Activated CD4-positive, alpha-beta T cell treated with anti-CD3 and anti-CD28 coated beads, Interleukin-2, amount 50 U/mL, for 24 hours (primary cell): ENCODE measurements at places on chromosomes 12 and 14.

GRCh38 chr12:128796439-128797118, 27.2 kb downstream of the SLC15A4 start:
- DNase-seq, result no peak

GRCh38 chr14:65351493-65352194, 60.9 kb upstream of the FUT8 start:
- no peak for DNase-seq

DNA sequence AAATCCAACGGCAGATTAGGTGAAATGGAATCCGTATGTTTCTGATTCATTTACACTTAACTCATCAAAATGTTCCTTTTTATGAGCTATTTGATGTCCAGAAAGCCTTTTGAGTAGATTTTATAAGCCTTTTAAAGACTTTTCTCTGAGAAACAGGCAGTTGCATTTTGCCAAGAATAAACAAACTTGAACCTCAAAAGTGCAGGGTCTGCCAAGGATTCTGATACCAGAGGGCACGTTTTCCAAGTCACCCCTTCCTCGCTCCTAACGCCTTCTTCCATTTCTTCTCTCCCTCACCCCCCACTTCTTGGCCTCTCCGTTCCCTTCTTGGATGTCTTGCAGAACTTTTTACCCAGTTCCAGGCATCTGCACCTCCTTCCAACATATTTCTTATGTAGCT, 200.6 kb upstream of the TBX3 start:
- DNase-seq, result no peak

DNA sequence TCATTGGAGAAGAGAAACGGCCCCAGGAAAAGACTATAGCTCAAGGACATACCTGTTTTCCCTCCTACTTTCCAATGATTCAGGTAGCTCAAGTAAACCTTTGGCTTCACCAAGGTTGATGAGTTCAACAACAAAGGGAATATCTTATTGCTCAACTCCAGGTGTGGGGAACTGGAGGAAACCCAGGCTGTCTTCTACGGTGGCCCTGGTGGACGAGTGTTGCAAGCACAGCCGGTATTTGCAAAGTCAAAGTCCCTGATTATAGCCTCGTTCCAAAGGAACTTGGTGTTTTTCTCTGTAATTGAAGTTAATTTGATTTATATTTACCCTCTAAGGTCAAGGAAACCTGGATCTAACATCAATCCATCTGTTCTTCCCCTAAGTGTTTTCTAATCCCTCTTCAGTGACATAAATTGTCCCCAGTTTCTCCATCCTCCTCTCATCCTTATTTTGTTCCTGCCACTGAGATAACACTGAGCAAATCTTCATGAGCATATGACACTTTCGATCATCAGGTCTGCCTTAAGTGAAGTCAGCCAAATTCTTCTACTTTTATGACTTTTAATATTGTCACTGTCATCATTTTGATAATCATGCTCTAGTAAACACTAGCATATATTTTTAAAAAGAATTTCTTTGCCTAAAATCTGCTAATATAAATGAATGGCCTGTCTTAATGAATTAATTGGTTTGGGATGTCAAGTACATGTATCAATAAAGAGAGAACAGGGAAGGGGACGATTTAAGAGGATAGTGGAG, 174.6 kb upstream of the TBX3 start:
- DNase-seq, result no peak

DNA sequence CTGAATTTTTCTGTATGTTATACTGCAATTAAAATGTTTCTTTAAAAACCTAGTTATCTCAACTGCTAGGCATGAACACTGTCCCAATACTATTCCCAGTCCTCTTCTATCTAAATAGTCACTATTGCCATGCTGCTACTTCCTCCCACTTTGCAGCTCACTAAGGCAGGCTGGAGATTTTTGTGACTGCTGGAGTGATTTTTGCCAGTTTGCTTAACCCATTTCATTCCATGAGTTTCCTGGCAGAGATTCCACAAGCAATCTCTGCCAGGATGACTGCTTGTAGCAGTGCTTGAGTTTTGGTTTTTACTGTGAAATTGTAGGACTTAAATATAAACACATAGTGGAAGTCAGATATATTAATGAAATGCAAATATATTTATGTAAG, 80.8 kb downstream of the BHLHE41 start:
- no peak for DNase-seq

GRCh38 chr12:53172352-53172751, 8.2 kb upstream of the ZNF740 start:
- no peak for DNase-seq

- no peak for DNase-seq
Measured at GRCh38 chr12:93094988-93095737, 166.1 kb upstream of the EEA1 start.

- DNase-seq, result no peak
Measured at GRCh38 chr12:110932046-110932445, 11.7 kb upstream of the MYL2 start.

GRCh38 chr14:41654196-41654595, 47.5 kb downstream of the LRFN5 start:
- no peak for DNase-seq

DNA sequence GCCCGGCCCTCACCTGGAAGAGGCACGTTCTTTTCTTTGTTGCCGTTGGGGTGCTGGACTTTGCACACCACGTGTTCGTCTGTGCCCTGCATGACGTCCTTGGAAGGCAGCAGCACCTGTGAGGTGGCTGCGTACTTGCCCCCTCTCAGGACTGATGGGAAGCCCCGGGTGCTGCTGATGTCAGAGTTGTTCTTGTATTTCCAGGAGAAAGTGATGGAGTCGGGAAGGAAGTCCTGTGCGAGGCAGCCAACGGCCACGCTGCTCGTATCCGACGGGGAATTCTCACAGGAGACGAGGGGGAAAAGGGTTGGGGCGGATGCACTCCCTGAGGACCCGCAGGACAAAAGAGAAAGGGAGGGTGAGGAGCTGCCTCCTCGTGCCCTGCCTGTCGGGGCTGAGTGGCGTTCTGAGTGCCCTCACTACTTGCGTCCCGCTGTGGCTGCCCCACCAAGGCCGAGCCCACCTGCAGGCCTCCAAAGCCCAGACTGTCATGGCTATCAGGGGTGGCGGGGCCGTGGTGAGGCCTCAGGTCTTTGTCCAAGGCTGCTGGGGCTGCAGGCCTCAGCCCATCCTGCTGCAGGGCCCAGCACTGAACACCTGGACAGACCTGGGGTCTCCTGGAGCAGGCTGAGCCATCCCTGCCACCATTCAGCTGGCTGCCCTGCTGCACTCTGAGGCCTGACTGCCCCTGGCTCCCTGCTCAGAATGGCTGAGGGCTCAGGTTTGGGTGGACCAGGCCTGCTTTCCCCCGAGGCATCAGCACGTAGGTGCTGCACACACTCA, 329.7 kb downstream of the TMEM121 start:
- DNase-seq, result no peak

GRCh38 chr14:101979666-101980065, 15.3 kb downstream of the DYNC1H1 start:
- DNase-seq, result no peak

- no peak for DNase-seq
Measured at GRCh38 chr14:20719777-20720176, 25.9 kb upstream of the EDDM3A start.

DNA sequence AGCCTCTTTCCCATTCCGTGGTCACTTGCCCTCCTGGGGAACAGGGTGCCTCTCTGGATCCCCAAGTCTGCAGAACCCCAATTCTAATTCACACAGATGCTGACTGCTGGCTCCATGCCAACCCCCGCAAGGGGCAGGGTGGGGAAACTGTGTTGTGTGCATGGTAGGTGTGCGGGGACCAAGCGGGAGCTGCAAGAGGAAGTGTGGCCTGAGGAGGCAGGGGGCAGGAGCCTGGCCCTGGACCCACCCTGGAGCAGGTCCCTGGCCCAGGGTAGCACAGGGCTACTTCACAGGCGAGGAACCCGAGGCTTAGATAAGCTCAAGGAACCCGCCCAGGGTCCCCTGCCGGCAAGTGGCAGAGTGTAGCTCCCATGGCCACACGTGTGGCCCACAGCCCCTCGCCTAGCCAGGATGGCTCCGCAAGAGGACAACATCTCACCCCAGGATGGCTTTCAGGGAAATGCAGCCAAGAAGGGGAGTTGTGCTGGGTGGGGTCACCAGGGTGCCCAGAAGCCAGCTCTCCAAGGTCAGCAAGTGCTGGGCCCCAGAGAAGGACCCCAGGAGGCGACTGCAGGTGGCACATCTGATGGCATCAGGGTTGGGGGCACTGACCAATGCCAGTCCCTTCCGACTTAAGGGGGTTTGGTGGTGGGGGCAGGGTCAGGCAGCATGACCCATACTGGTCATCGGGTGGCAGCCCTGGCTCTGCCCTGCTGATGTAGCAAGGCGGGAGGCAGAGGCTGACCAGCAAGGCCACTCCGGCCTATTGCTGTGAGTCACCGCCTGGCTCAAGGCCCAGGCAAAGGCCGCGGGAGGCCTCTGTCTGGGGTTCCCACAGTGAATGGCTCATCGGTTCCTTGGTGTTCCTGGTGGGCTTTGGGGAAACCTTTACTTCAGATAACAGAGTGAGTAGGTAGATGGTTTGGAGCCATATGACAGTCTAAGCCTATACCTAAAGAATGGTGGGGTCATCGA, 37.3 kb upstream of the EML1 start:
- DNase-seq, result no peak

DNA sequence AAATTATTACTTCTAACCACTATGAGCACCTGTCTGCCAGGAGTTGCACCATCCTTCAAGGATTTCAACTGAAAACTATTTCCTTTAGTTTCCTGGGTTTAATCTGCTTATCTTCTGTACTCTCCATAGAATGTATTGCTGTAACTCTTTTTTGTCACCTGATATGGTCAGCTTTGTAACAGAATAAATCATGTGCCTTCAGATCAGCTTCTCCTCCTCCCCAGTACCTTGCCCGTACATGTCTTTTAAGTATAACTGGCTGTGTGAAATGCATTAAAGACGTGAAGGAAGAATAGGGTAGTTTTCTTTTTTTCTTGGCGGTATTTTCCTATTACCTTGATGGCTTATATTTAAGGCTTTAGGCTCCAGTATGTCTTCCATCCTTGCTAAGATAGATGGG, 200.3 kb upstream of the NAV3 start:
- DNase-seq, result no peak

DNA sequence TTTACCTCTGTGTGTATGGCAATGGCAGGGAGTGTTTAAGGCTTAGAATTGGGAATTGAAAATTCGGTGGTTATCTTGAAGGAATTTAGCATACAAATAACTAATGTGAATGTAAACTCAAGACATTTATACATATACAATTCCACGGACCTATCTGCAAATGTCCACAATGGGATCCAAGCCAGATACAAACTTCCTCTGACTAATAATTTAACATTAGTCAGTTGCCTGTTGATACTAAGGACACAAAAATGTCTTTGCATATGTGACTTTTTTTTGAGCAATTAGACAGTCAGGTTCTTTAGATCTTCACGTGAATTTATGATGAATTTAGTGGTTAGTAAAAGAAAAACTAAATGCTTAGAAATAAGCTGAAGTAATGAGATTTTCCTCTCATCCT, 40.5 kb downstream of the ESR2 start:
- no peak for DNase-seq

GRCh38 chr12:64160711-64161060, 61.4 kb downstream of the KICS2 start:
- DNase-seq, result no peak

DNA sequence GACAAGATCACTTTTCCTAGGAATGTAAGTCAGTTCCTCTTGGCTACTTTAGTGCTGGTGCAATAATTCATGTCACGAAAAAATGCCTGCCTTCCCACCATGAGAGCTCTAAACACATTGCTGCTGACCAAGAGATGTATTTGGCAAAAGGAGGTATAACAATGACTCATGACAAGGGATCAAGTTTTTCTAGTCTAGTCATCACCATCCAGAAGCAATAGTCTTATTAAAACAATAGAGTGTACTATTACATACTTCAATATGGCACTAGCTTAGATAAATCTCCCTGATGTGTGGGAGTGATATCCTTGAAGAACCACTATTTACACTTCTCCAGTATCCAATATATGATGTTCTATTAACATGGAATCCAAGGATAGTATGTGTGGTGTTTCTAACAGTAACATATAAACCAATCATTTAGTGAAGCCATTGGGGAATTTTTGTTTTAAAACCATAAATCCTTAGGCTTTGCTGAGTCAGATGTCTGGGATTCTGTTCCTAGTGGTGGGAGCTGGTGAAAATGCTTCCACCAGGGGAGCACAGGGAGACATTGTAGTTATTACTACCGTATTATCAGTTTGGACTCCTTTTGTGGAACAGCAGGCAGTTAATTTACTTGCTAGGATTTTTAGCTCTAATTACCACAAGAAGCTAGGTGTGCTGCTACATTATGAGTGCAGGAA, 1387.5 kb downstream of the LRFN5 start:
- no peak for DNase-seq

- DNase-seq, result no peak
Measured at GRCh38 chr12:132243596-132244310, 85.6 kb downstream of the GALNT9 start.

- no peak for DNase-seq
Measured at GRCh38 chr14:88023658-88024187, 18.8 kb downstream of the GPR65 start.

- no peak for DNase-seq
Measured at GRCh38 chr12:56763753-56764657, 881 bp downstream of the HSD17B6 start.
